NCI-H524 treated with DMSO at 0.1 percent for 48 hours (cell line): ENCODE measurements at places on chromosomes 7 and 10.

DNA sequence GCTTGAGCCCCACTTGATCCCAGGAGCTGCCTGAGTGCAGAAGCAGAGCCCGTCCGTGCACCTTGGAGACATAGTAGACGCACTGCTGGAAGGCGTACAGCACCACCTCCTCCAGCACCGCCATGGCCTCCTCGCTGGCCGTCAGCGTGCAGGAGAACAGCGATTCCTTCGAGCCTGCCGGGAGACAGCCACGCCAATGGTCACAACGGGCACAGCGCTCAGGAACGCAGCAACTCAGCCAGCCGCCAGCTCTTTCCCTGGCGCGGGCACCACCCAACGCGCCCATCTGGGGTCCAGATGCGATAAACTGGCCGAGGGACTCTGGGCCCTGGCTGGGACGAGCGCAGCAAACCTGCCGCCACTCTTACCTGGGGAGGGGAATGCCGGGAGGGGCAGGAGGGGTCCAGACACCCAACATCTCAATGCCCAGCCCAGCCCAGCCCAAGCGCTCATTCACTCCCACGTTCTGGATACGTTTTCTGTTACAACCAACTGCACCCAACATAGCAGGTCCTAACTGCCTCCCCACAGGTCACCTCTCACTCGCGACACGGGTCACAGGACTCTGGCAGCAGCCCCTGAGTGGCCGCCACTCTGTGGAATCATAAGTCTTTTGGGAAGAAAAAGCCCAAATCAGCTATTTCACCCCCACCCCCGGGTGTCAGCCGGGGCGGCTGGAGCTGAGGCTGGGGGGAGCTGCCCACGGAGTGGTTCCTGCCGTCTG, 41.9 kb downstream of the AP5Z1 start:
- no peak for DNase-seq

DNA sequence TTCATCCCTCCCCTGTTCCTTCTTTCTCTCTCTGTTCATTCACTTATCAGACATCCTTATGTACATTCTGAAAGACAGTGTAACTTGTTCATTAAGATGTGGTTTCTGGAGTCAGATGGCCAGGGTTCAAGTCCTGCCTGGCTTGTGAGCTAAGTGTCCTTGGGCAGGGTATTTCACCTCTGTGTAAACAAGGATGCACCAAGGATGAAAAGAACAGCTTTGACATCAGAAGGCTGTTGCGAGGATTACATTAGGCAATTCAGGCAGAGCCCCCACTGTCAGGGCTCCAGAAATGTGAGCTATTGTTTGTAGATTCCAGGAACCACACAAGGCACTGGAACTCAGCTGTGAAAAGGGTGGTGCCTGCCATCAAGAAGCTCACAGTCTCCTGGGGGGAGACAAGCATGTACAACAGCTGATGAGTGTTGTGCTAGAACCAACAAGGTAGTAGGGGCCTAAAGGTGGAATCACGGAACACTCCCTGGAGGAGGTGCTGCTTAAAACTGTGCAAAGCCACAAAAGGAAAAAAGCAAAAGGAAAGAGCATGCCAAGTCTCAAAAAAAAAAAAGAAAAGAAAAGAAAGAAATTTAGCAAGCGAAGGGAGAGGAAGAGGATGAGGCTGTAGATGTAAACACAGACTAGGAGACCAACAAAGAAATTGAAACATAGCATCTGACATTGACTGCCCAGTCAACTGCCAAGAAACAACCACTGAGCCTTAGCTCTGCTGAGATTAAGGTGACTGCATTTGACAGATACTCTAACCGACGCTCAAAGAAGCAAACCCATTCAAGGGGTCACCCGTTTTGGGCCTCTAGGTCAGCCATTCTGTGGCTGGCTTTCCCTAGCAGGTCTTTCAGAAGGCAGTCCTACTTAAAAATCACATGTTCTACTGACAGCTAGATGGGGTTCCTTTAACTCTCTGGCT, 12.5 kb downstream of the PDLIM1 start:
- no peak for DNase-seq

GRCh38 chr10:101850749-101851148, 7.1 kb upstream of the KCNIP2 start:
- no peak for DNase-seq

DNA sequence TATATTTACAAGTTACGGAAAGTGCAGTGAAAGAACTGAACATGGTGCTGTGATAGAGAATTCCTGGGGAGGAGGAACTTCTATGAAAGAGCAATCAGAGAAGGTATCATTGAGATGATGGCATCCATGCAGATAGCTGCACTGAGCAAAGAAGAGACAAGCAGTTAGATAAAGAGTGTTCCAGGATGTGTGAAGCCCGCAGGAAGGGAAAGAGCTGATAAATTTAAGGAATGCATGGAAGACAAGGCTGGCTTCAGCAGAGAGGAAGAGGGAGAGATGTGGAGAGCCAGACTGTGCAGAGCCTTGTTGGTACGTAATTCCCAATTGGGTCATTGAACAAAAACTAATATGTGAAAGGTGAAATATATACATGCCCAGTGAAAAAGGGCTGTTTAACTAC, 538.9 kb downstream of the INHBA start:
- no peak for DNase-seq

- DNase-seq: no peak
These were observed 14.3 kb downstream of the CPA1 start for GRCh38 chr7:130394421-130395195.

DNA sequence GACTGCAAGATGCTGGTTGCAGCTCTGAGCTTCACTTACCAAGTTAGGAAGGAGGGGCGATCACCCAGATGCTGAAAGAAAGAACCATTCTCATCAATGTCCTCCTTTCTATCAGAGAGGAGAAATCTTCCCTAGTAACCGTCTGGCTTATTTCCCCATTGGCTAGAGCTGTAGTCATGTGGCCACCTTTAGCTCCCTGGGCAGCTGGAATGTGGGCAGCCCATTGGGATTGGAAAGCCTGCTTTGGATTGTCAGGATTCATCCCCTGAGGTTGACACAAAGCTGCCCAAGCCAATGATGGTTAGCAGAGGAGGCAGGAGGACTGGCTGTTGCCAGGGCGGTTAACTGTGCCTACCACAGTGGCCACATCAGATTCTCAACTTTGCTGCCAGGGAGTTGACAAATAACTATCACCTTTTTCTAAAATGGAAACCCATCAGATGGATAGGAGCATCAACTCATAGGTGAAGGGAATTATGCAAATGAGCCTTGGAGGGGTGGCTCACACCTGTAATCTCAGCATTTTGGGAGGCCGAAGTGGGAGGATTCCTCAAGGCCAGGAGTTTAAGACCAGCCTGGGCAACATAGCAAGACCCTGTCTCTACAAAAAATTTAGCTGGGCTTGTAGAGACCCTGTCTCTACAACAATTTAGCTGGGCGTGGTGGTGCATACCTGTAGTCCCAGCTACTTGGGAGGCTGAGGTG, 206.4 kb upstream of the GALNT17 start:
- DNase-seq: no peak

- no peak for DNase-seq
These were observed 10.8 kb upstream of the OR6V1 start for GRCh38 chr7:143041346-143041745.

- no peak for DNase-seq
These were observed 534.6 kb upstream of the NRP1 start for GRCh38 chr10:33869028-33869427.

DNA sequence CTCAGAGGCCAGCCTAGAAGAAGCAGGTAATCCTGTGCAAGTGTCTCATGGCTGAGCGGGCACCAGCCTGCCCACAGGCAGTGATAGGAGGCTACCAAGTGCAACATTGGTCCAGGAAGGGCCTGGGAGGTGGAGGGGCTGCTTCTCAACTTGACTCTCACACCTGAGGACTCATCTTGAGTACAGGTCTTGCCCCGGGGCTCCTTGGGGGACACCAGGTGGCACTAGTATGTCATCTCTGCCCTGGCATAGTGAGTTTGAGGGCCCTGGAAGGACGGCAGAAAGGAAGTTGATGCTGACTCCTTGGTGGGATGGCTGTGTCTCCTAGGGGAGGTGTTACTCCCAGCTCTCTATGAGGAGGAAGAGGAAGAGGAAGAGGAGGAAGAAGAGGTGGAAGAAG, 2.3 kb downstream of the CCDC136 start:
- no peak for DNase-seq

GRCh38 chr7:157274991-157275427, 61.8 kb upstream of the DNAJB6 start:
- DNase-seq: no peak

DNA sequence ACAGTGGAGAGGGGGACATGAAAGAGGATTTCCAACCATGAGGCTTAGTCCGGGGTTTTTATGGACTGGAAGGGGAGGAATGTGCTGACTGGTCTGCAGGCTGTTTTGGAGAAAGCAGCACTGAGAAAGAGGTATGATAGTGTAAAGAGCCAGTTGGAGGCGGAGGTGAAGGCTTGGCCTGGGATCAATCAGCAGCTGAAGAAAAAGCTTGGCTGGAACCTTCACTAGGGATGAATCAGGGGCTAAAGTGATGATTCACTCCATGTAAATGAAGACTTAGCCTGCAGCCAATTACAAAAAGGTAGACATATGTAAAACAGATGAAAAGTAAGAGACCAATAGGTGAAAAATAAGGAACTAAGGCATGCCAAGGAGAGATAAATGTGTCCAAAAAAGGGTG, 1382.6 kb downstream of the GATA3 start:
- no peak for DNase-seq

- DNase-seq: no peak
These were observed 4.6 kb downstream of the FZD8 start for GRCh38 chr10:35637462-35637861.

- DNase-seq: no peak
These were observed 65.2 kb downstream of the FAM185A start for GRCh38 chr7:102814025-102814471.

DNA sequence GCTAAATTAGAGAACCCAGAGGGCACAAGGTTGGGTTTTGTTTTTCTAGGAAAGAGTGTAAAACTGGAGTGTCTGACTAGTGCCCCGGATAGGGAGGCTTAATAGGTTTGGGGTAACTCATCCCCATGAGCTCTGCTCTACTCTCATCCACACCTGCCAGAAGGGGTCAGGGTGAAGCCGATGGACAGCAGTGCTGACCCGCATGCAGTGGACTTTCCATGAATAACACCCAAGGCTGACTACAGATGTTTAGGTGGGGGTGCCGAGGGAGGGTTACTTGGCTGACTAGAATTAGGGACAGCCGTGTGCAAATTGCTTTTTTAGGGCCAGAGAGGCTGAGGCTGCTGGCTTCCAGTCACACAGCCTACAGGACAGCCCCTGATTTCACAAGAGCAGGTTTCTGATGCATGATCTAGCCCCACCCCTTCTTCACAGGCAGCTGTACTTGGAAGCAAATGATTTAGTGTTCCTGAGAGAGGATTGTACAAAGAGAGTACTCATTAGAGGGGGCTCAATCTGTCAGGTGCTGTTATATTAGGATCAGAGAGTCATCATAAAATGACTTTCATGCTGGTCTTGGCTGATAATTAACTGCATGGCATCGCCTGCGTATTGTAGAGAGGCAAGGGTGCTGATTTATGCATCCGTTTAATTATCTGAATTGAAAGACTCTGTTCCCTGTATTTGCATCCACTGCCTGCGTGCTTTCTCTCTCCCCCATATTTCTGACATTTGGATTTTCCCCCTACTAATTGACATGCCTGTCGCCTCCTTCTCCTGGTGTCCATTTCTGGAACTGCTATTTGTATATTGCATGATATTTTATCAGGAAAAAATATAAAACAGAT, 9.5 kb downstream of the INHBA start:
- DNase-seq: peak; percentile 87

- DNase-seq: no peak
These were observed 134.3 kb downstream of the TAX1BP1 start for GRCh38 chr7:27873981-27874957.

DNA sequence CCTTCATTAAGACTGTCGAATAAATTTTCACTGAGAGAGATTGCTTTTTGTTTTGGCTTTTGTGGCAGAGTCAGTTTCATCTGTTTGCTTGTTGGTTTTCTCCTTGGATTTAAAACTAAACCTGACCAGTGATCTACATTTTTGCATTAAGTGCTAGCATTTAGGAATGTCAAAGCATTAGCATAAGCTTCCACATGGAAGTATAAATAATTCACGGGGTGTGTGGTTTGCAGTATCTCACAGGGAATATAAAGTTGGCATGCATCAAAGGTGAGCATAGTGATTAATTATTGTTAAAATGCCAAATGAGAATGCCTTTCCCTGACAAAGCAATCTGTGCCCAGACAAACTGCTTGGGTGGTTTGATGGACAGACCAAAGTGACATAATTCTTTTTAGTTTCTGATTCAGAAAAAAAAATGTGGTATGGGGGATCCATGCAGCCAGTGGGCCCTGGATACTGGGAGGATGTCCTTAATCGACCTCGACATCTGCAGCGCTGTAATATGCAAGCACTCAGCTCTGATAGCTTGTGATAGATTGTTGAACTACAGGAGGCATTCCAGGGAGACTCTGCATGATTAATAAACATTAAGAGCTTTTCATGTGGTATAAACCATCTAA, 339.3 kb upstream of the POM121L12 start:
- DNase-seq: peak; percentile 5

GRCh38 chr7:80677629-80678028, 39.2 kb downstream of the CD36 start:
- DNase-seq: no peak

GRCh38 chr10:121713486-121713885, 115.2 kb upstream of the FGFR2 start:
- DNase-seq: no peak

GRCh38 chr10:29736366-29737073, 101.7 kb upstream of the SVIL start:
- DNase-seq: no peak

DNA sequence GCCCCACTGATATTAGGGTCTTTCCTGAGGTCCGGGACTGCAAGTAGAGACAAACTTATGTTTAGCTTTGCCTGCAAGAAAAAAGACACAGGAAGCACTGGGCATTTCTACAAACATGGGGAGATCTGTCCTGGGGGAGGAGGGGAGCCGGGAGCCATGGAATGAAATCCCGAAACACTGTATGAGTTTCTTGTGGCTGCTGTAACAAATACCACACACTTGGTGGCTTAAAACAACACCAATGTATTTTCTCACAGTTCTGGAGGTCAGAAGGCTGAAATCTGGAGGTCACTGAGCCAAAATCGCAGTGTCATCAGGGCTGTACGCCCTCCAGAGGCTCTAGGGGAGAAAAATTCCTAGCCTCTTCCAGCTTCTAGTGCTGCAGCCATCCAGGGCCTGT, 114.0 kb upstream of the CHST15 start:
- DNase-seq: no peak

- no peak for DNase-seq
These were observed 8.2 kb downstream of the TRA2A start for GRCh38 chr7:23523486-23524075.
